ENCODE measurements at places on chromosomes 5 and 9. TPM values are rescaled to one million over a fixed set of nuclear protein-coding genes. Genes with fewer than 3 reads are reported as not detected.
A peak's percentile ranks its signal among the peaks of the same experiment; 100 is the strongest.

- no peak for DNase-seq
- H3K27ac ChIP-seq = no peak overlapping the region
- H3K4me3 ChIP-seq = no peak overlapping the region
- H3K27me3 ChIP-seq = no peaks in the 10 kb centered on the region
- H3K36me3 ChIP-seq = peaks cover 37% of the 10 kb centered on the region
These were observed 29.4 kb downstream of the RAD23B start for GRCh38 chr9:107312376-107313050.

DNA sequence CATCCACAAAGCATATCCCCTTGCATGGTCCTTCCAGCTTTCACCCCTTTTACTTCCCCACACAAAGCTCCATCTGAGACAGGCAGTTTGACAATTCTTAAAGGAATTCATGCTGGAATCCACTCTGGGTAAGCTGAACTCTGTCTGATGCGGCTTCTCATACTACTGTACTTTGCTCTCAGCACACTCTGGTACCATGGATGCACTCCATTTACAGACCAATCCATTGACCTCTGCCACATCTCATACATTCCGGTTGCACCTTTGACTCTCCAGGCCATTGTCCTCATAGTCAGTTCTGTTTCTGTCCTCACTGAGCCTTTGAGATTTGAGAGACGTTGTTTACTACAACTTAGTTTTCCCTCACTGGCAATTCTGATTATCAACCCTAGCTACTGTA, 12.2 kb downstream of the SPATA9 start:
- no peaks in the 10 kb centered on the region for H3K27me3 ChIP-seq
- no peaks in the 10 kb centered on the region for H3K36me3 ChIP-seq
- DNase-seq = no peak

GRCh38 chr9:86547571-86547970, 193.4 kb upstream of the TUT7 start:
- H3K27ac ChIP-seq = no peak overlapping the region
- peaks cover 6% of the 10 kb centered on the region for H3K27me3 ChIP-seq
- no peak for DNase-seq
- no peaks in the 10 kb centered on the region for H3K36me3 ChIP-seq
- no peaks in the 10 kb centered on the region for H3K4me1 ChIP-seq

GRCh38 chr5:91020065-91020800, 362.9 kb downstream of the ARRDC3 start:
- DNase-seq = no peak
- H3K27ac ChIP-seq = no peak overlapping the region
- no peaks in the 10 kb centered on the region for H3K27me3 ChIP-seq

- H3K4me3 ChIP-seq = no peak overlapping the region
- H3K4me1 ChIP-seq = no peaks in the 10 kb centered on the region
These were observed 301.3 kb upstream of the MPDZ start for GRCh38 chr9:13580760-13581159.

DNA sequence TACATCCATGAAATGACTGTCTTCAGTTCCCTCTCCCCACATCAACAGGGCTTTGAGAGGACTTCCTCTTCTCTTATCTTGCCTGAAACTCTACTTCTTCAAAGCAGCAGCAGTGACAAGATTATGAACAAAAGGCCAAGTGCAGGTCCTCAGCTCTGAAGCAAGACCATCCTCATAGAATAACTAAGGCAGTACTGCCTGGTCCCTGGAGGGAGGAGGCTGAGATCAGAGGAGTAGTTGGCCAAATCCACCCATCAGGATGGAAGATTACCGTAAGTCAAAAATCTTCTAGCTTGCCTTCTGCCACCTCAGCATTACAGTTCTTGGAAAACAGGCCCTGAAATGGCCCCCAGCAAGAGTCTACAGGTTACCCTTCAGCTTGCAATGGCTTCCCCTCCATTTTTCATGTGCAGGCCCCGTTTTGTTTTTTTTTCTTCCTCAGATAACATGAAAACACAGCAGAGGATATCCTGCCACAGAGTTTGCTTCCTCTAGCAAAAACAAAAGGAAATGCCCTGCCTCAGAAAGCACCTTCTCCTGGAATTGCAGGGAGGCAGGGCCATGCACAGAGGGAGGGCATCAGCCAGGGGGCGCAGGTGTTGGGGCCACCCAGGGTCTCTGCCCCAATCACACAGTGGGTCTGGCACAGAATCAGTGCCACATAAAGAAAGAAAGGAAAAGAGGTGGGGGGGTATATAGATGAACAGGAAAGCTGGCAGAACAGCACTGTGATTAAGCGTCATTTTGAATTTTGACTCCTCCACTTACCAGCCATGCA, 40.0 kb downstream of the KLHL3 start:
- no peaks in the 10 kb centered on the region for H3K4me1 ChIP-seq
- H3K36me3 ChIP-seq = peaks cover 5% of the 10 kb centered on the region
- no peak overlapping the region for H3K27ac ChIP-seq
- DNase-seq = no peak
- H3K27me3 ChIP-seq = no peaks in the 10 kb centered on the region

- no peaks in the 10 kb centered on the region for H3K27me3 ChIP-seq
- no peak overlapping the region for H3K4me3 ChIP-seq
- DNase-seq = peak; percentile 78
These were observed 13.4 kb downstream of the IRF1 start for GRCh38 chr5:132476876-132477781.

- DNase-seq = peak; percentile 58
- no peaks in the 10 kb centered on the region for H3K36me3 ChIP-seq
- no peak overlapping the region for H3K27ac ChIP-seq
- H3K4me1 ChIP-seq = peaks cover 12% of the 10 kb centered on the region
- H3K4me3 ChIP-seq = no peak overlapping the region
These were observed 3.5 kb upstream of the C5 start for GRCh38 chr9:121053544-121053943.

- no peaks in the 10 kb centered on the region for H3K36me3 ChIP-seq
- H3K27me3 ChIP-seq = no peaks in the 10 kb centered on the region
- no peak overlapping the region for H3K27ac ChIP-seq
- H3K4me1 ChIP-seq = no peaks in the 10 kb centered on the region
- DNase-seq = no peak
These were observed 23.4 kb downstream of the LURAP1L start for GRCh38 chr9:12798066-12798770.

DNA sequence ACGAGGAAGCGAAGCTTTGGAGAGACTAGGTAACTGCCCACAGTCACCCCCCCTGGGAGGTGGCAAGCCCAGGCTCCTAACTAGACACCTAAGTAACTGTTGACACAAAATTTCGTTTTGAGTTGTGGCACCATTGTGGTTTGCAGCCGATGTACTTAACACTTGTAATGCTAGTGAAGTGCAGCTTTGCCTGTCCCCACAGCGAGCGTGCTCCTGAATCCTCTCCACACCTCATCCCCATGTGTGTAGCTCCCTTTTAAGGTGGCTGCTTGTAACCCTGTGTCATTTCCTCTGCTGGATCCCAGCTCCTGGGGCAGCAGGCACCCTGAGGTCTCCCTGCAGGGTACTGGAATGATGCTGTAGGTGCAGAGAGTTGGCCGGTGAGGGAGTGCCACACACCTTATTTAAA, 114.9 kb downstream of the TRIO start:
- H3K36me3 ChIP-seq = no peaks in the 10 kb centered on the region
- H3K4me3 ChIP-seq = no peak overlapping the region
- no peaks in the 10 kb centered on the region for H3K4me1 ChIP-seq
- DNase-seq = no peak
- no peak overlapping the region for H3K27ac ChIP-seq
- H3K27me3 ChIP-seq = no peaks in the 10 kb centered on the region

DNA sequence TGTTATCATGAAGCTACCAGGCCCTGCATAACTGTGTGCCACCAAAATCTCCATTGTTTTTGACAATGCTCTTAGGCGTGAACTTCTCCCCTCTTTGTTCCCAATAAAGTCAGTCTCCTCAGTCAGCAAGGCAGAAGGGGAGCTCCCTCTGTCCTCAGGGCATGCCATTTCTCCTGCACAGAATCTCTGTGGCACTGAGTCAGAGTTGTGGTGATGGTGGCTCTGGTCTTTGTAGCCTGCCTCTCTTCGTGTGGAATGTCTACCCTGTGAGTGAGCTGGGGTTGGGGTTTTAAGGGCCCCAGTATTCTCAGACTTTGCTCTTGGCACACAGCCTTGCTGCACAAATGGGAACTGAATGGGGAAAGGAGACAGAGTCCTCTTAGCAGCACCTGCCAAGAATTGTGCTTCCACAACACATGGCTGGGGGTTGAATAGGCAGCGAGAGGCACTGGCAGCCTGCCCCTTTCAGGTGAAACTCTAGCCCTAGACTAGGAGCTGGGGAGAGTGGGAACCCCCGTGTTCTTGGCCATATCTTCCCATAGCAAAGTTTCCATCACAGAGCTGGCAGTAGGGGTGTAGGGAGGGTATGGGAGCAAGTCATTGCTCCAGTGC, 146.6 kb downstream of the SH3GL2 start:
- no peaks in the 10 kb centered on the region for H3K27me3 ChIP-seq
- H3K4me3 ChIP-seq = no peak overlapping the region
- H3K4me1 ChIP-seq = no peaks in the 10 kb centered on the region
- no peak for DNase-seq
- H3K36me3 ChIP-seq = no peaks in the 10 kb centered on the region

DNA sequence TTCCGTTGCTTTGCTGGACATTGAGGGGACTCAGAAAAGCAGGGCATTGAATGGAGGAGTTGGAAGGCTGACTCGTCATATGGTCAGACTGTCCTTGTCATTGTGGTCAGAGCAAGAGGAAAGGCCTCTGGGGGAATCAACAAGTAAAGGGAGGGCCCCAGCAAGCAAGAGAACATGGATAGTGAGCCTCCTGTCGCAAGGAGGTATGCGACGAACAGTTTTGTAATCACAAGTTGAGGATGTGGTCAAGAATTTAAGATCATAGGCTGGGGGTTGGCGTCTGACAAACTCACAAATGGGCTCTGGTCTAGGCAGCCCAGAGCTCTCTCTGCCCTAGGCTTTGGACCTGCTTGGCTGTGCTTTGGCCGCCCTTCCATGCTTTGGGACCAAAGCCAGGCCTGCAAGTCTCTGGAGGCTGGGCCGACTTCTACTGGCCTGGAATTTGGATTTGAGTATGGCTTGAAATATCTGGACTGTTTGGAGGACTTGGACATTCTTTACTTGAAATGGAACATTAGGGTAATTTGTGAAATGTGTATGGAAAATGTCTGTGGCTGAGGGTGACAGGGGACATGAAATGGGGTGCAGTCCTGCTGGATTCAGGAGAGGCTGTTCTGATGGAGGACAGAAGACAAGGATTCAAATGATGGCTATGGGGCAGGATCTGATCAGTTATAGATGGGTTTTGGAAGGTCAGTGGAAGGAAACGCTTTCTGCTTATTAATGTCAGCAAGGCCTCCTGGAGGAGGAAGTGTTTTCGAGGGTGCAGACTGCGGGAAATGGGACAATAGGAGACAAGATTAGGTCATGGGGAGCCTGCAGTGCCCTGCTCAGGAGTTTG, 19.2 kb upstream of the NDST1 start:
- H3K27ac ChIP-seq = peak overlapping the region; percentile 90
- H3K27me3 ChIP-seq = no peaks in the 10 kb centered on the region
- no peak overlapping the region for H3K4me3 ChIP-seq
- no peak for DNase-seq

DNA sequence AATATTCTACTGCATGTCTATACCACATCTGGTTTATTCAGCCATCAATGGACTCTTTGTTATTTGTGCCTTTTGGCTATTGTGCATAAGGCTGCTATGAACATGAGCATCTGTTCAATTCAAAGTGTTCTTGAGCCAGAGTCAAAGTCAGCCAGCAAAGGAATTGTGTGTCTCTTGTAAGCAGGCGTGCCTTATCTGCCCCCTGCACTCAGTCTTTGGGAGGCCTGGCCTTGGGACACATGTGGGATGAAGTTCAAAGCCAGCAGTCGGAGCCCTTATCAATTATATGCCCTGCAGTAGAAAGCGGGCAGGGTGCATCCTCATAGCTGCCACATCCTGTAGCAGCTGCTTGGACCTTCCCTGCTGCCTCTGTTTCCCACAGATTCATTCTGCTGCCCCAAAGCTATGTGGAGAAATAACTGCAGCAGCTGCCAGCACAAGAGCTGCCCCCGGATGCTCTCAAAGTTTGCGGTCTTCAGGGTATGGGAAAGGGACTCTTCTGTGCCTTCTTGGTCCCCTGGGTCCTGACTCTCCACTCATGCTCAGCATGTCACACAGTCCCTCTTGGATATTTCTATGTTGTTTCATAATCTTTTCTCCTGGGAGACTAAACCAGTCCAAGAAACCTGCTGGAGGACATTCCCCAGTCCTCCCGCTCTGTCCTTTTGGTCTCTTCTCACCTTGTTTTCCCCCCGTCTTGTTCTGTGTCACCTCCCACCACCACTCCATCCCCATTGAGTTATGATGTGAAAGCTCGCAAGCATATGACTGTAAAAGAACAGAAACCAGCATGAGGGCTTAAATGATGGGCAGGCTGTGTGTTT, 35.9 kb downstream of the STOM start:
- no peaks in the 10 kb centered on the region for H3K4me1 ChIP-seq
- no peak overlapping the region for H3K27ac ChIP-seq
- peaks cover 69% of the 10 kb centered on the region for H3K36me3 ChIP-seq
- H3K4me3 ChIP-seq = no peak overlapping the region
- H3K27me3 ChIP-seq = no peaks in the 10 kb centered on the region

GRCh38 chr5:72366324-72366976, 46.3 kb downstream of the PTCD2 start:
- H3K36me3 ChIP-seq = peaks cover 5% of the 10 kb centered on the region
- H3K4me3 ChIP-seq = no peak overlapping the region
- H3K4me1 ChIP-seq = no peaks in the 10 kb centered on the region
- H3K27me3 ChIP-seq = no peaks in the 10 kb centered on the region
- no peak overlapping the region for H3K27ac ChIP-seq

DNA sequence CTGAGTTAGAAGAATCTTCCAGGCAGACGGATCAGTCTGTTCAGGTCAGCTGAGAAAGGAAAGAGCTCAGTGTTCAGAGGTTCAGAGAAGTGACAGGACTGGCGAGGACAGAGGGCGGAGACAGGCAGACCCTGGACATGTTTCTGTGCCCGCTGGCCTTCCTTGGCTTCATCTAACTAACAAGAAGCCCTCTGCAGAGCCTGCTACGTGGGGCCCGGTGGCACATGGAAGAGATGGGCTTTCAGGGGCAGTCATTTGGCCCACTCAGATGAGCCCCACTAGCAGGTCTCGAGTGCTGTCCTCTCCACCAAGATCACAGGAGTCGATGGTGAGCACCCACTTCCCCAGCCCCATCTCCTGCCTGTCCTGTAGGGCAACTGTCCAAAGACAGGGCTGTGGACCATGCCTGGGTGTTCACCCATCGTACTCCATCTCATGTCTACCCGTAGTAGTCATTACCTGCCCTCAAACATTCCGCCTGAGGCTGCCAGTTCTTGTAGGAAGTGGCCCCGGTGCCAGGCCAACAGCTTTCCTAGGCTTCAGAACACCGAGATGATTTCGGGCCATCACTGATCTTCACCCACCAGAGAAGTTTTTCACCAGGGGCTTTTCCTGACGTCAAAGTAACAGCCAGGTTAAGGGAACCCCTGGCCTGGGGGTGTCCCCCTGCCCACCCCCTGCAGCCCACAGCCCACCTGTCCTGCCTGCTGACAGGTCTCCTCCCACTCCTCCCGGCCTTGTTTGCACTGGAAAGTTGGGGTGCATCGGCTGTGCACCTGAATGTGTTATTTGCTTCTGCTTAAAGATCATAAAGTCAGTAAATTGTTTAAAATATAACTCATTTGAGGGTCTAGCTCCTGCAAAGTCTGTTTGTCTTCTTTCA, 14.0 kb downstream of the IRX2 start:
- no peaks in the 10 kb centered on the region for H3K4me1 ChIP-seq
- no peaks in the 10 kb centered on the region for H3K36me3 ChIP-seq
- H3K27ac ChIP-seq = no peak overlapping the region
- peaks cover 78% of the 10 kb centered on the region for H3K27me3 ChIP-seq

- peak overlapping the region; percentile 82 for H3K27ac ChIP-seq
- peak overlapping the region; percentile 84 for H3K4me3 ChIP-seq
- peak; percentile 62 for DNase-seq
- H3K27me3 ChIP-seq = no peaks in the 10 kb centered on the region
These were observed 1.1 kb upstream of the ICE1 start for GRCh38 chr5:5421149-5421960.

GMCL2 gene
- 0.01 TPM for polyA plus RNA-seq

GARIN3 gene
- polyA plus RNA-seq = not detected

CLIC3 gene
- 3.6 TPM for polyA plus RNA-seq
